ENCODE measurements at places on chromosomes 1 and 21.

DNA sequence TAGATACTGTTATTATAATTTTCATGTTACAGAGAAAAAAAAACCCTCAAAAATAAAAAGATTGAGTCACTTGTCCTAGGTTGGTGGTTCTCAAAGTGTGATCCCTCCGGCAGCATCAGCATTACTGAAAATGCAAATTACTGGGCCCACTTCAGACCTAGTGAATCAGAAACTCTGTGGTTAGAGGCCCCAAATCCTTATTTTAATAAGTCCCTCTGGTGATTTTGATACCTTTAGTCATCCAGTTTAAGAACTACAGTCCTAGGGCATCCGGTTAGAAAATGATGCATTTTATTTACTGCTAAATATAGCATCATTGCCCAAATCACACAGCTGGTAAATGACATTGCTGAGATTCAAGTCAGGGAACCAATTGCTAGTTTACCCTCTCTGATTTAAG, 203.7 kb upstream of the RUNX1 start:
- DNase-seq, result peak; percentile 10

DNA sequence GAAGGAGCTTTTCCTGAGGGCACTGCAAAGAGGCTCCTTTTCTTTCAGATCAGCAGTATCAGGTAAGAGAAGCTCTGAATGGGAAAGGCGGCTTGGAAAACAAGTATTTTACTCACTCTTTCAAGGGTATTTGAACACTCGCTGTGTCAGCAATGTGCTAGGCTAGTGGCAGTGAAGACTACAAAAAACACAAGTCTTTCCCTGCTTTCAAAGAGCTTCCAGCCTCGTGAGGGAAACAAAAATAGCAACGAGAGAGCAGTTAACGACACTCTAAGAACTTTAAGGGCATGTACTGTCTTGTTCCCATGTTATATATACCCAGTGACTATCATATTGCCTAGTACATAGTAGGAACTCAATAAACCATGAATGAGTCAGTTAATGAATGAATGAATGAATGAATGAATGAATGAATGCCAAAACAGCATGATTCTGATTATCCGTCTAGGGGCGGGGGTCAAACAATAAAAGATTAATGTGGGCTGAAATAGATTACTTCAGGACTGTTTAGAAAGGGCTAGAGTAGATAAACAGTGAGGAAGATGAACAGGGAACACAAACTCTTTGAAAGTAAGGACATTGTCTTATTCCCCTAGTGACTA, 14.2 kb upstream of the MCOLN3 start:
- no peak for DNase-seq

DNA sequence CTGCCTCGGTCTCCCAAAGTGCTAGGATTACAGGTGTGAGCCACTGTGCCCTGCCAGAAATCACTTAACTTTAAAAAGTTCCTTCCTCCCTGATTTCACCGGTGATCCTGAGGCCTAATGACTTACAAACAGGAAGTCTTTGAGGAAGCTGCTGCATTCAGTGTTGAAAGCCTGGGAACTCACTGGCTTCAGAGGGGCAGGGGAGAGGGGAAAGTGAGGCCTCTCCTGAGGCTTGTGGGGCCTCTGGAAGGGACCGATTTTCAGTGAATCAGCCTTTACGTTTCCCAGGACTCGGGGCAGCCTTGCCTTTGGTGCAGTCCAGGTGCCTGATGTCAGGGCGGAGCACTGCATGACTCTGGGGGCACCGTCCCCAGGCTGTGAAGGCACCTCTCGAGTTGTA, 30.1 kb upstream of the ARHGEF10L start:
- DNase-seq, result no peak

DNA sequence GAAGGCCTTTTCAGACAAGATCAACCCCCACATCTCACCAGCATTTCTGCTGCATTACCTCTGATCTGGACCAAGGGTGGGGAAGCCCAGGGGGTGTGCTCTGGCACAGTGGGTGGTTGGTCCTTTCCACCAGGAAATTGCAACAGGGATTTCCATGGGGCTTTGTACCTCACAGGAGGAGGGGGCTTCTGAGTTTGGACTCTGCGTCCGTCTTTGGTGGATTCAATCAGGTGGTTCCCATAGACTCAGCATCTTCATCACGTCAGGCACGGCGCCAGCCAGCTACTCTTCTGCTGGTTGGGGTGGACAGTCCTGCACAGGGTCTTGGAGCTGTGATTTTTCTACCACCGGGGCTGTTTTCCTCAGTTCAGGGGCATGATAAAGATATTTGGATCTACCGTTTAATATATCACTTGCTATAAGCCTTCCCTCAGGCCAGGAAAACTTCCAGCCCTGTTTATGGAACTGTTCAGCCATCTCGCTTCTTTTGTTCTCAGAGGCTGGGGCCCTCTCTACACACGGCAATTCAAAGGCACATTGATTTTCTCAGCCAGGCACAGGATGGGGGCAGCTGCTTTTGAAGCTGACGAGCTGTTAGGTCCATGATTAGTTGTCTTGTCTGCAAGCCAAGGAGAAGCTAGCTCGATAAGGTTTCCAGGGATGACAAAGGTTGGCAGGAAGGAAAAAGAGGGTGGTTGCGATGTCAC, 467.3 kb downstream of the CAMTA1 start:
- no peak for DNase-seq

- DNase-seq, result no peak
Measured at GRCh38 chr1:47692196-47692595, 254.4 kb downstream of the FOXD2 start.

DNA sequence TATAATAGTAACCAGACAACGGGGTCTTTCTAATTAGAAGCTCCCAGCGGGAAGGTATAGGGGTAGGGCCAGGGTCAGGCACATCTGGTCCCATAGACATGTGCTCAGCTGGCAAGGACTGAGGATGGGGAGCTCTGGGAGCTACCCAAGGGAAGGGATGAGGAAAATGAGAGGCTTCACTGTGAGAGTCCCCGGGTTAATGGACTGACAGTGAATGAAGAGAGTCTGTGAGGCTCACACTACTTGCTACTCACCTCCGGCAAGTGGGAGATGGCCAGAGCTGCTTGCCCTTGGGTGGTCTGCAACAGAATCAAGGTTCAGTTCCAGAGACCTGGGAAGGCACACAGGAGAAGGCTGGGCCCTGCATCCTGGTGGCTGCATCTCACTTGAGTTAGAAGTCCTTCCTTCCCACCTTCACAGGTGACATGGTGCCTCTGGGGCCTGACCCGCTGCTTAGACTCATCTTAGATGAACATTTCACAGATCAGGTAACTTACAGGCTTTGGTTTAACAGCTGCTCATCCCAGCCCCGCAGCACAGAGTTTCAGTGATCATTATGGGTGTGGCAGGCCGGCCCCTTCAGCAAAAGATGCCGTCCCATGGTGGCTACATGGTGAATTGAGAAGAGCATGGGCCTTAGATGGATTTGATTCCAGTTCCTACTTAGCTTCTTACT, 31.7 kb downstream of the EIF2D start:
- DNase-seq, result no peak

- DNase-seq, result no peak
Measured at GRCh38 chr1:92949937-92950817, 11.1 kb downstream of the DIPK1A start.

DNA sequence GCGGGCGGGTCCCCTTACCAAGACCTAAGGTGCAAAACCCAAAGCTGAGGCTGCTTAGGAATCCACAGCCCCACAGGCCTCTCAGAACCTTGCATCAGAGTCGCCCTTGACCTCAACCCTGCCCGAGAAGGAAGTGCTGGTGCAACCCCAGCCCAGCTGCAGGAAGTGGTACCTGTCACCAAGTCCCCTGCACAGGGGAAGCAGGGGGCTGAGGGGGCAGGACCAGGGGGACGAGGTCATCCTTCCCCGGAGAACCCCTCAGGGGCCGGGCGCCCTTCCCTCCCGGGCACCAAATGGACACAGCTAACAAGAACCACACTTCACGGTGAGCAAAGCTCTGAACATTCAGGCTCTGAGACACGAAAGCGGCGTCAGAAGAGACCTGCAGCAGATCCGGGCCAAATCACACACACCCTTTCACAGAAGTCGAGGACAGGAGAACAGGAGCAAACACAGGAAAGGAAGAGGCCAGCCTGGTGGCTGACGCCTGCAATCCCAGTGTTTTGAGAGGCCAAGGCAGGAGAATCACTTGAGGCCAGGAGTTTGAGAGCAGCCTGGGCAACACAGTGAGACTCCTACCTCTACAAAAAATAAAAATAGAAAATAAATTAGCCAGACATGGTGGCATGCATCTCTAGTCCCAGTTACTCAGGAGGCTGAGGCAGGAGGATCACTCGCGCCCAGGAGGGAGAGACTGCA, 6.4 kb downstream of the ITGB2 start:
- peak; percentile 74 for DNase-seq

DNA sequence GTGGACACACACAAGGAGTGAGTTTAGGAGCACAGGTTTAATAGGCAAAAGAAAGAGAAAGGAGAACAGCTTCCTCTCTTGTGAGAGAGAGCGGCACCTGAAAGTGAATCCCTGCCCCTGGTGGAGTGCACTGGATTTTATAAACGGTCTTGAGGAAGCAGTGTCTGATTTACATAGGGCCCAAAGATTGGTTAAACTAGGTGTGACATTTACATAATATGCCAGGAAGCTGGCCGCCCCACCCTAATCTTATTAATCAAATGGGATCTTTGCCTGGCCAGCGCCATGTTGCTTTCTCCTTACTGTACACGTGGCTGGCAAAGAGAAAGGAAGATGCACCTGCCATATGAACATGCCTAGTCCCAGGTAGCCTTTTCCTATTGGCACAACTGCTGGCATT, 38.7 kb downstream of the CFH start:
- DNase-seq, result no peak

GRCh38 chr1:145863282-145864018, 4.6 kb upstream of the PIAS3 start:
- no peak for DNase-seq

DNA sequence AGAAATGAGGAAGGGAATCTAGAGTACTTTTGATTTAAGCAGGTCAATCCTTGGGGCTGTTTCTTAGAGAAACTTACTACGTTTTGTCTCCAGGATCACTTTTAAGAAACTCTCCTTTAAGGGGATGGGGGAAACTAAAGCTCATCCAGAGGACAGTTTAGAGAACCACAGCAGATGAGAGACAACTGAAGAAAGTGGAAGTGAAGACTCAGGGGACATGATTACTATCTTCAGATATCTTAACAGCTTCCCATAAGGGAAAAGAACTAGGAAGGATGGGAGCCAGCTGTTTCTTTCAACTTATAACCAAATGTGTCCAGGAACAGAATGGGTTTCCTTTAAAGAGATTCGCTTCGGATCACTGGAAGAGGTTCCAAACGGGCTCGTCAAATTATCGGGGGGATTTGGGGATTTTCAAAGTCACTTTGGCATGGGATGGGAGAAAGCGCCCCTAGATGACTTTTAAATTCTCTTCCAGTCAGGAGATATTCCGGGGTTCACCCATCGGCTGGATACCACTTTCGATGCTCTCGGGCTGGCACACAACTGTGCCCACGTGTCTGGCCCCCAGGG, 1.2 kb downstream of the SCMH1 start:
- no peak for DNase-seq

- DNase-seq, result no peak
Measured at GRCh38 chr1:10615932-10616671, 141.4 kb downstream of the PEX14 start.

DNA sequence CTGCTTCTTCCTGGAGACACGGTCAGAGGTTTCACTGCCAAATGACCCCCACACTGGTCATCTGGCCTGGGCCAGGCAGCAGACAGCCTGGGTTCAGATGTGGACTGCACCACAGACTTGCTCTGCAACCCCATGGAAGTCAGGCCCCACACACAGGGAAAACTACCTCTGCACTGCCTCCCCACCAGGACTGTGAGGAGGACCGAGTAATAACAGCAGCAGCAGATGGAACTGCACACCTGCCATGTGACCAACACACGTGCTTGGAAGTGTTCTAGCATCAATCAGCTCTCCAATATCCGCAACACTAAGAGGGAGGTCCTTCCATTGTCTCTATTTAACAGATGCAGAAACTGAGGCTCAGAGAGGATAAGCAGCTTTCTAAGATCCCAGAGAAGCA, 51.4 kb downstream of the SLC9A1 start:
- no peak for DNase-seq

- DNase-seq, result no peak
Measured at GRCh38 chr1:84303314-84303830, 1.9 kb downstream of the SAMD13 start.

DNA sequence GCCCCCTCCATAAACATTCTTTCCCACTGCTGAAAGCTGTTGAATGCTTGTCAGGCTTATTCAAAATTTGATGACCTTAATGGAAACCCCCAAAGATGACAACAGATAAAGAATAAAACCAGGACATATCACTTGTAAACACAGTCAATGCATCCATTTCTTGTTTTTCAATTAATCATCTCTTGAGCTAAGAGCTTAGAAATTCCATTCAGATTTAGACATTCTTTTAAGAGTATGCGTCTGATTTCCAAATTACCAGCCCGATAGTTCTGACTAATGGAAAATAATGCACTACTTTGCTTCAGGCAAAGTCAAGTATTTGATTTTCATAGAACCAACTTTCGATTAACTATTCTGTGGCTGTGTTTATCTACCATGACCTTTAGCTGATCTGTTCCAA, 100.6 kb upstream of the RUNX1 start:
- no peak for DNase-seq

GRCh38 chr1:102120910-102121309, 124.2 kb upstream of the OLFM3 start:
- no peak for DNase-seq

DNA sequence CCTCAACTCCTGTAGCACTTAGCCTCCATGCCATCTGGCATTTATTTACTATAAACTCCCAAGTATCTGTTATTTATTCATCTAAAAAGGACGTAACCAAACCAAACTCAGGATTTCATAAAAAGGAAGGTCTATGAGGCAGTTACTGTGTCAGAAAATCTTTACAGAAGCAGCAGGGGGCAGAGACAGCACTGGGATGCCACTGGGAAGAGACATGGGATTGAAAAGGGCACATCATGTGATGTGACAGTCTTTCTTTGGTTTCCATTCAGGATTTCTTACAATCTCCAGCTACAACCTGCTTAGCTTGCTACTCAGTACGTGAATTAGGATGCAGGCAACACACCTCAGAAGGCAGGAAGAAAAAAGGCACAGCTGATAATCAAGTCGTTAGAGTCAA, 31.2 kb downstream of the SPRTN start:
- no peak for DNase-seq

DNA sequence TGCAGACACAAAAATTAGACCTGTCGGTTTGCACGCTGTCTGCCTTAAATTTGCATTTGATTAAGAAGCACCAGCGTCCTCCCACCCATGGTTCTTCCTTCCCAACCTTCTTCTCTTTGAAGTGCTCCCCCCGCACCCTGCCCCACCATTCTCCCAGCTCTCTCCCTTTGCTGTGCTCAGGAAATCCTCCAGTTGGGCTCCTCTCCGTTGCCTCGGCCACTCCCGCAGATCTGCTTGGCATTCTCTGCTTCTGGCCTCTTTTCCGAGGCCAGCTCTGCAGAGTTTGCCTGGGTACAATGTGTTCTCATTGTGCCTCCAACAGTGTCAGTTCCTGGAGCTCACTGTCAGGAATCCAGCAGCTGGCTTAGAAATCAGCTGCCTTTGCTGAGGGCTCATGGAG, 126.1 kb downstream of the NAV1 start:
- no peak for DNase-seq

DNA sequence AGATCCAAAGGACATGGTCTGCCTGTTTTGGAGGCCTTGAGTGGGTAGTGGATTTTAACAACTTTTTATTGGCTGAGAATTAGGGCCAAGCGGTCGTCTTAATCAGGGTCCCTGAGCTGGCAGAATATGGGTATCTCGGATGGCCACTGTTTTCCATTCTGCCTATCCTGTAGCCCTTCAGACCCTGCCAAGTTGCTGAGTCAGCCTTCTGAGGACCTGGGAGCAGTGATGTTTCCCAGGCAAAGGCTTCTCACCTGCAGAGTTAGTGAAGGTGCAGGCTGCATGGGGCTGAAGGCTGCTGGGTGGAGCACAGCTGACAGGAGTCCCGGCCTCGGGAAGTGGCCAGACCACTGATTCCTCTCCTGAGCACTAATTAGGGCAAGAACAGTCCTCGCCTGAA, 11.4 kb downstream of the RASSF5 start:
- DNase-seq, result no peak

Data from activated naive CD8-positive, alpha-beta T cell treated with anti-CD3 and anti-CD28 coated beads for 36 hours (primary cell).